ENCODE measurements at places on chromosomes 12 and 14. TPM values are rescaled to one million over a fixed set of nuclear protein-coding genes. Genes with fewer than 3 reads are reported as not detected.

CLIP1 gene
- 86.1 TPM for total RNA-seq

KRT6C gene
- not detected for total RNA-seq

GRCh38 chr12:55765736-55766290 lies 22.9 kb downstream of the GDF11 start:
- no peak for ATAC-seq

SIVA1 gene
- total RNA-seq, result 121 TPM

DNA sequence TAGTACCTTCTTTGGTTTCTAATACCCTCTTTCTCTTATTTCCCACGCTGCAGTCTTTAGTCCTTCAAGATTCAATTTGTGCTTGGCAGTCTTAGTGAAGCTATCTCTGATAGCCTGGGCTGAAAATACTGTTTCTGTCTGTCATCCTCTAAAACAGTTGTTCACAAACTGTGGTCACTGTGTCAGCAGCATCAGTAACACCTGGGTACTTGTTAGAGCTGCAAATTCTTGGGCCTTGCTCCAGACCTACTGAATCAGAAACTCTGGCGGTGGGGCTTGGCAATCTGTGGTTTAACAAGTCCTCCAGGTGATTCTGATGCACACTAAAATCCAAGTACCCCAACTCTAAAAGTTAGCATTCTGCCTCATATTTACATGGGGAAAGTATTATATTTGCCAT lies 217.5 kb upstream of the SEL1L start:
- no peak for ATAC-seq

DNA sequence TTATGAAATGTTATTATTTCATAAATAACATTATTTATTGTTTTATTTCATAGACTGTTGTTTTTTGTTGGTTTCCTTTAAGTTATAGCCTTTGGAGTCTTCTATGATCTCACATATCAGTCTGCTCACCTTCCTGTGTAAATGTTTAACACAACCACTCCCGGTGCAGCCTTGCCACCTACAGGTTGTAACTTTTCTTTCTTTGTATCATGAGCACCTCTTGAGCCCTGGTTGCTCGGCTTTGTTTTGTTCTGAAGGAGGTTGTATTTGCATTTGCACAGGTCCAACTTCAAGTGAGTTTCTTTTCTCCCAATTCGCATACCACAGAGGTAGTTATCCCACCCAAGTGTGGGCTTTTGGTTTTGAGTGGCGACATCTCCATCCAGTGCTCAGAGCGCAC lies 121.4 kb downstream of the SLC15A4 start:
- no peak for ATAC-seq

DNA sequence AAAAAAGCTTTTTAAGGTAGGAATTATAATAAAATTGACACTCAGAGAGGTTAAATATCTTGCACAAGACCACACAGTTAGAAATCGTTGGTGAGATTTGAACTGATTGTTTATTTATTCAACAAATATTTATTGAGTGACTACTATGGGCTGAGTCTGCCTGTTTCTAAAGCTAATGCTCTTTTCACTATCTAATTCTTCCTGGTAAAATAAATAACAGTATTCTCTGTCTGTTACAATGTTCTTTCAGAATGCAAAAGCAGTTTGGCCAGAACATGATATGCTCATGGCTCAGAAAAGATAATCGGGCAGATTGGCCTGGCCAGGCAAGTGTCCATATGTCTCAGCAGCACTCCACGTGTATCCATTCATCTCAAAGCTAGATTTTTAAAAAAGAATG lies 82.0 kb downstream of the BTG1 start:
- ATAC-seq, result no peak

TRIM9 gene
- 1.2 TPM for total RNA-seq

DNA sequence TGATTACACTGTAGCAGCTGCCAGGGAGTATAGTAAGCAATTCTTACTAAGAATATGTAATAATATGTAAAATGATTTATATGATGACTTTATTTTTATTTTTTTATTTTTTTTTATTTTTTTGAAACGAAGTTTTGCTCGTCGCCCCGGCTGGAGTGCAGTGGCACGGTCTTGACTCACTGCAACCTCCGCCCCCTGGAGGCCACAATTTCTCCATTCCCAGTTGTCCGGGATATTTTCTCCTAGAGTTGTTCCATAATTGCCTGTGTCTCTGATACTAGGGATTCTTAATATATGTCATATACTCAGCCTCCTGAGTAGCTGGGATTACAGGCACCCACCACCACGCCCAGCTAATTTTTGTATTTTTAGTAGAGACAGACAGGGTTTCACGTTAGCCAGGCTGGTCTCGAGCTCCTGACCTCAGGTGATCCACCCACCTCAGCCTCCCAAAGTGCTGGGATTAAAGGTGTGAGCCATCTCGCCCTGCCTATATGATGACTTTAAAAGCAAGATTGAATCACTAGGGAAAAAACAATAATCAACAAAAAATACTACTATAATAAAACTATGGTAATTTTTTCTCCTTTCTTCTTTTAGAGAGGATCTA lies 12.2 kb upstream of the ITPR2 start:
- no peak for ATAC-seq

DNA sequence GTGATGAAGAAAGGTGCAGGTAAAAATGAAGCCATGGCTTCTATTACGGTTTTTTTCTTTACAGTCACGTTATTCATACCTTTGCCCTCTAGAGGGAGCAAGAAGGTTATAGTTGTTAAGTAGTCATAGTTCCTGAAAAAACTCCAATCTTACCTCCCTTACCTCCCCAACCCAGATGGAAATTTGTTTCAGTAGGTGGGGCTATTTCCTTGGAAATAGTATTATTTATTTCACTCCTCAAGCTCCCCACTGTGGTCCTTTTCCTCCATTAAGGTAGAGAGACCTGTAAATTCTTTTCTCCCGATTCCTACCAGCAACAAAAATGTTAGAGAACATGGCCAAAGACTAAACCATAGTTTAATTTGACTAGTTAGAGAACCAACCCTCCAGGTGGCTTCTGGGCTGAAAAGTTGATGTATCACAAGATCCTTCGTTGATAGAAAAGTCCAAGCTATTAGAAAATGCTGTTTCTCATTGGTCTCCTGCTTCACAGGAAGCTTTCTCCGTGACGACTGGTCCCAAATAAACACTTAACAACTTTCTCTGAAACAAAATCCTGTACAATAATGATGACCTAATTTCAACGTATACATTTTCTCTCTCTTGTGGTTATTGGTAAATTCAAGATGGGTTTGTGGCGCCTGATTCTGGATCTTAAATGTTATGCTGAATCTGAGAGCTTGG lies 43.5 kb downstream of the TMX1 start:
- ATAC-seq, result no peak

BAG5 gene
- total RNA-seq, result 33.2 TPM

TAS2R43 gene
- 1.9 TPM for total RNA-seq

GRCh38 chr14:75025876-75026275 lies 23.2 kb downstream of the EIF2B2 start:
- ATAC-seq, result no peak
